ENCODE measurements at places on chromosomes 2 and 18.

DNA sequence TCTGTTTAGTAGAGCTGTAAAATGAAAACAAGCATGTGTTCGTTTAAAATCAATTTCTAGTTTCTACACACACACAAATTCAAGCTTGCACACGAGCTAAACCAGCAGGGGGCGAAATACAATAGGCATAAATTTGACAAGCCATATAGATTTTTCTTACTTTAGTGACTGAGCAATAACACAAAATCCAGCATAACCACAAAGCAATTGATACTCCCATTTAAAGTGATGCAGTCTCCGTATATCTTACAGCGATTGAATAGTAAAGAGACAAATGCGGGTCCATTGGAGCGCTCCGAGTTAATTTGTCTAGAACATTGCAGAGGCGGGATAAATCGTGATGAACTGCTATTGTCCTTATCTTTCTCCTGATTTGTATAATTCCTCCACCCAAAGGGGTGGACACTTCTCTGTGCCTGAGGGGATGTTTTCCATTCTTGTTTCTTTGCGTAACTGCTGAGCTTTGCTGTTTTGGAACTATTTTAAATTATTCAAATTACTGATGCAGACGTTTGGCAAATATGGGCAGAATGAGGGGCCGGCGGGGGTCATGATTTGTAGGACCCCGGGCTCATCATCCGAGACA is 1.2 kb upstream of the AFTPH start:
- DNase-seq, result peak; percentile 87

- no peak for DNase-seq
These were observed 137.1 kb downstream of the CBLN2 start for GRCh38 chr18:72407048-72407447.

GRCh38 chr18:3721771-3722648 is 272.0 kb downstream of the TGIF1 start:
- DNase-seq, result peak; percentile 39

GRCh38 chr18:26864658-26865057 is 849 bp downstream of the AQP4 start:
- no peak for DNase-seq

DNA sequence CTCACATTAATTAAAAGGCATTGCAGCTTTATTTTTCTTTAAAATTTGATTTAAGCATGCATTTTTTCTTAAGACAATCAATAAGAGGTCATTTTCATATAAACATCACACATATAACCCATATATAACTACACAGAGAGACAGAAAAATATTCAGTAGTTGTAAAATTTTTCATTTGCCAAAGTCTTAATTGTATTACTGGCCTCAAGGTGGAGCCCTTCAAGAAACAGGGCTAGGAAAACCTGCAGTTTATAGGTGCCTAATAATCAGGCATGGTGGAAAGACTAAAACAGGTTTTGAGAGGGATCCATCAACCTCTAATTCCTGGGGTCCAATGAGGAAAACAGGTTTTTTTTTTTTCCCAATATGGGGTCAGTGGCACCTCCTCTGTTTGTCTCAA is 71.3 kb upstream of the ZNF804A start:
- DNase-seq, result no peak

- DNase-seq, result no peak
These were observed 245.9 kb downstream of the TFCP2L1 start for GRCh38 chr2:121038891-121039616.

DNA sequence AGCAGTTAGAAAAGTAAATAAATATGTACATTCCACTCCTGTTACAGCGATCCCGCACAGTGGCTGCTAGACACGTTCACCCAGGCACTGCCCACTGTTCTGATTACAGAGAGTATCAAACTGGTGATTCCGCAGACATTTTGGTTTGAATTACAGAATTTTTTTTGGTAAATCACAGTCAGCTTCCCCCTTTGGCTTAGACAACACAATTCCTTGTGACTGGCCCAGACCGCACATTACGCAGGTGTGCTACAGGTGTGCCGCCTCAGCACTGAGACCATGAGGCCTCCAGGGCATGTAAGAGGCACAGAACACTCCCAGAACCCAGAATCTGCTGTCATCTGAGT is 112.3 kb downstream of the PXDN start:
- no peak for DNase-seq

- no peak for DNase-seq
These were observed 134.8 kb upstream of the CAVIN2 start for GRCh38 chr2:191981706-191982105.

DNA sequence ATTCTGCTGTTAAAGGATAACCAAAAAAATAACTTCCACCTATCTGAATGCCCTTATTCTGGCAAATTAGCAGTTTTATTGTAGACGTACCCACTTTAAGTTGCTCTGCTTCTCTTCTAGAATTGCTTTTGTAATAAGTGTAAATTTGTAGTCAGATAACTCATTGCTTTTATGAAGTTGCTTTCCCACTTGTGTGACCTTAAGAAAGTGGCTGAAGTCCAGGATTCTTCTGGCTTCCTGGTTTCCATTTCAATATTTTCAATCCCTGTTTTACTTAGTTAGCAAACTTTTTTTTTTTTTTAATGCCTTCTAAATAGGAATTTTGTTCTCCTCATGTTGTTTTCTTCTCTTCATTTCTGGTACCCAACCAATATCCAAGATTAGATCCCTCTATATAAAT is 59.8 kb downstream of the GLS start:
- DNase-seq, result peak; percentile 41

DNA sequence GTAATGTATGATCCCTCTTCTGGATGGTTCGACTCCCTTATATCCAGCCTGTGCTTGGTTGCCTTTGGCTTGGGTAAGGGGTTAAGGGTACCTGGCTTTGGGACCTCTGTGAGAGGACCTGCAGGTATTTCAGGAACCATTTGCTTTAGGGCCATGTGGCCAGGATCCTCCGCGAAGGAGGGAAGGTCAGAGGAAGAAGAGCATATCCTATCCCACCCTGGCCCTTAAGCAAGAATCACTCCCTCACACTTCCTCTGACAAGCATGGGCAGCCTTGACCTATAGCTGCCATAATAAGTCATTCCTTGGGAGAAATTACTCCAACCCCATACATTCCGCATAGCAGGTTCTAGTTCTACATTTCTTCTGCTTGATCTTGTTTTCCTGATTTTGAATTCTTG is 59.1 kb upstream of the TXNDC2 start:
- no peak for DNase-seq

- peak; percentile 92 for DNase-seq
These were observed 43.9 kb downstream of the ACSL3 start for GRCh38 chr2:222904557-222905258.

- DNase-seq, result peak; percentile 83
These were observed 15.0 kb upstream of the MYO1B start for GRCh38 chr2:191230174-191230573.

DNA sequence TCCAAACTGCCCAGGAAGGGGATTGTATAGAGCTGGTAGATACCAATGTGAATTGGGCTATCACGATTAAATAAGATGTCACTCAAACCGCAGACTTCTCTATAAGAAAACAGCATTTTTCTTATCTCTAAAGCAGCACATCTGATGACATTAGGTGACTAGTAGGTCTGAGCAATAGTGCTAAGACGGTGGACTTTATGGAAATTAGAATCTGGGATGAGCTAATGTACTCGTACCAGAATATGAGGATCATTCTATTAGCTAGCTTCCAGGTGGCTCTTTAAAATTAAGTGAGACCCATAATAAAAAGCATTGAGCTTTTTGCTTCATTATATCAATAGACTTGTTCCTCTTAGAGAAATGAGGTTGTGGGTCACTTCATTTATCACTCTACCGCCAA is 130.0 kb upstream of the MC4R start:
- no peak for DNase-seq

- no peak for DNase-seq
These were observed 133.5 kb downstream of the SRBD1 start for GRCh38 chr2:45477546-45477945.

DNA sequence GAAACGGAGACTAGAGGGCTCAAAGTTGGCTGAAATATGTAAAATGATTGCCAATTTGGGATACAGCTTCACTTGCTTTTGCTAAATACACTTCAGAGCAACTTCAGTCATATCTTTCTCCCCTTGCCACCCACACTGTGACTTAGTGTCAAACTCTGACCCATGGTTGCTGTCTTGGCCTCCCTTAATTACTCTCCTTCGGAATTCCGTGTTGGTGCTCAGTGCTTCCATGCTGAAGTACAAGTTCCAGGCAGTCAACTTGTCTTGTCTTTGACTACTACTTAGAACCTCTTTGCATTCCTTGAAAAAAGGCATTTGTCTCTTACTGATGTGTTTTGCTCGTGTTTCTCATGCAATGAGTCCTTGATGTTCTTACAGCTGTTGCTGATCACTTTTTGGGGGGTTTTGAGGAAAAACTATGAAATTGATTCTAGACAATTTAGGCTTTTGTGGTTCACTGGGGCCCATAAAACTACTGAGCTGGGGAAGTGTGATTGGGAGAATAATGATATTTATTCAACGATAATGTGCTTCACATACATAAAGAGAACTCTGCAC is 146.0 kb downstream of the UBE2E3 start:
- DNase-seq, result no peak

DNA sequence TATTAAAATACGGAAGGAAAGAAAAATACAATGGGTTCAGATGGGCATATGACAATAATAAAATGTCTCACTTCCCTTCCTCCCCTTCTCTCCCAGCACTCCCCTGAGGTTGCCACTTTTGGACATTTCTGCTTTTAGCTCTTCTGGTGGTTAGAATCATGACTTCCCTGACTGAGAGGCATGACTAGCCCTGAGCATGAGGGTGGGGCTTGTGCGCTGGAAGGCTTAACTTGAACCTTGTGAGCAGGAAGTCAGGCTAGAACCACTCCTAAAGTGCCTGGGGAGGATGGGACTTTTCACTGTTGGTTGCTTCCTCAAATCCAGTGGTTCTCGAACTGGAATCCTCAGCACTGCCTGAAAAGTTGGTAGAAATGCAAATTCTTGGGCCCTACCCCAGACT is 19.7 kb upstream of the ARHGAP25 start:
- DNase-seq, result no peak

Data from fibroblast of villous mesenchyme (primary cell).